ENCODE measurements at places on chromosomes 13 and 19.

DNA sequence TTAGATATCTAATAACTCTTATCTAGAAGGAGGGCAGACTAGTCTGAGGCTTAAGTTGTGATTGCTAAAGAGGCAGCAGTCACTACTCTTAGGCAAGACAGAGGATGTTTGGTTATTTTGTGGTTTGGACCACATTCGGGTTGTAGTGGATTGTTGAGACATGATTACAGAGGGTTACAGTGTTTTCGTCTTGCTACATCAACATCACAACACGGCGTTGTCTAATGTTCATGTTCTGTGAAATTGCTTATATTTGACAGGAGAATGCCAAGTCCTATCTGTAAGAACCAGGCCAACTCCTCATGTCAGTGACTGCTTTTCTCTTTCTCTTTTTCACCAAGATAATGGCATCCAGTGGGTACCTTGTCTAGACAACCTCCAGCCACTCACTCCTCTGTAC, 16.8 kb upstream of the TM9SF2 start:
- peak; percentile 96 for DNase-seq

DNA sequence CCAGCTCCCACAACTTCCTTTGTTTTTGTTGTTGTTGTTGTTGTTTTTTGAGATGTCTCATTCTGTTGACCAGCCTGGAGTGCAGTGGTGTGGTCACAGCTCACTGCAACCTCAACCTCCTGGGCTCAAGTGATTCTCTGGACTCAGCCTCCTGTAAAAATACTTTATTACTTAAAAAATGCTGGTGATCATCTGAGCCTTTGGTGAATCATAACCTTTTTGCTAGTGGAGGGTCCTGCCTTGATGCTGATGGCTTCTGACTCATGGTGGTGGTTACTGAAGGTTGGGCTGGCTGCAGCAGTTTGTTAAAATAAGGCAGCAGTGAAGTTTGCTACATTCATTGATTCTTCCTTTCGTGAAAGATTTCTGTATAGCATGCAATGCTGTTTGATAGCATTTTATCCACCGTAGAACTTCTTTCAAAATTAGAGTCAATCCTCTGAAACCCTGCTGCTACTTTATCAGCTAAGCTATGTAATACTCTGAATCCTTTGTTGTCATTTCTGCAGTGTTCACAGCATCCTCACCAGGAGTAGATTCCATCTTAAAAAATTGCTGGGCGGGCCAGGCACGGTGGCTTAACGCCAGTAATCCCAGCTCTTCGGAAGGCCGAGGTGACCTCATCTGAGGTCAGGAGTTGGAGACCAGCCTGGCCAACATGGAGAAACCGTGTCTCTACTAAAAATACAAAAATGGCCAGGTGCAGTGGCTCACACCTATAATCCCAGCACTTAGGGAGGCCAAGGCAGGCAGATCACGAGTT, 18.0 kb downstream of the ARHGAP35 start:
- DNase-seq, result peak; percentile 87

DNA sequence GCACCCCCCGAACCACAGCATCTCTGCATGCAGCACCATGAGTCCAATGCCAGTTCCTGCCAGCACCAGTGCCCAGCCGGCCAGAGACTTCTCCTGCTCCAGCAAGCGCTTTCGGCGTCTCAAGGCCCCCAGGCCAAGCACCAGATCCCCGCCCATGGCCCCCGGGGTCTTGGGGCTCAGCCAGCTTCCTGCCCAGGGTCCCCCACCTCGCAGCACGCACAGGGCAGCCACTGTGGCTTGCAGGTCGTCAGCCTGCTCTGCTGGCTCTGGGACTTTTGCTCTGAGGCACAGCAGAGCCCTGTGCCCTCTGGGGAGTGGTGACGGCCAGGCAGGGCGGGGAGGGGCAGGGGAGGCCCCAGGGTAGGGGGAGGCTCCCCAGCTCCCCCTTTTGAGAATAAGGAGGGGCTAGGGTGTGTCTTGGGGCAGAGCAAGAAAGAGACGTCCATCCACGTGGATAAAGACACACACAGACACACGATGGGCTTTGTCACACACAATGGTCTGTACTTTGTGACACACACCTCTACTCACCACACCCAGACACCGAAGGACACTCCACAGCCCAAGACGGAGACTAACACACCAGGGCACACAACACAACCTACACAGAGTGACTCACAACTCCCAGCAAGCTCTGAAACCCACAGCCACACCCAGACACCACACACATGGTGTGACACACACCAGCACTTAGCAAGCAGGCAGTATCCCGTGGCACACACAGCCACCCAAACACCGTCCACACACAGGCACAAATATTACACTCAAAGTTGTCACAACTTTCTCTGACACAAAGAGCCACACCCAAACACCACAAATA, at the start of gene KCNN4:
Gene KCNN4, minus strand, starts transcription at position 268 of the 820 bp plus-strand sequence. Its CDS starts 112 bp downstream, at position 156.
- peak; percentile 48 for DNase-seq

DNA sequence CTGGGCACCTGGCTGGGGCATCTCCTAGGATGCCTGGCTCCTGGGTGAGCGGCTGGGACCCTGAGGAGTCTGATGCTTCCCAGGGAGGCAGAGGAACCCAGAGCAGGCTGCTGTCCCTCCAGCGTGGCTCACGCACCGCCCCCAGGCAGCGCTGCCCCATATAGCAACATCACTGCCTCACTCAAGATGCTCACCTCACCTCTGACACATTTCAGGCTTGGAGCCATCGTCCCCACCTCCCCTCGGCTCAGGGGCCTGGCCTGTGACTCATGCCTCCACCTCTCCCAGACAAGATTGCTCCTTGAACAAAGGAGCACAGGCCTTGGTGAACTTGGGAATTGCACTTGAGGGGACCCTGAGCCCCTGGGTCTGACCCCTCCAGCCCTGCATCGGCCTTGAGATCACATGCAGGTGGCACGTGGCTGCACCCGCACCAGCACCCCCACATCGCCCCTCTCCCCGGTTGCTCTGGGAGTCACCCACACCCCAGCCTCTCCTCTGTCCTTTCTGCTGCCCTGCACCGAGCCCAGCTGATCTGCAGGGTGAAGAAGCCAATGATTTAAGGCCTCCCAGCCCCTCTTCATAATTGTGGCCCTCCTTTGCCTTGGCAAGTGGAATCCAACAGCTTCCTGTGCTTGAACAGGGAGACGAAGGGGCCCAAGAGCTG, 11.2 kb downstream of the CEBPA start:
- DNase-seq, result no peak

GRCh38 chr19:47446534-47447469, 24.9 kb downstream of the SLC8A2 start:
- peak; percentile 29 for DNase-seq
